ENCODE measurements at places on chromosomes 7 and 10.

GRCh38 chr7:116652793-116653192 is 19.2 kb upstream of the MET start:
- DNase-seq: no peak

DNA sequence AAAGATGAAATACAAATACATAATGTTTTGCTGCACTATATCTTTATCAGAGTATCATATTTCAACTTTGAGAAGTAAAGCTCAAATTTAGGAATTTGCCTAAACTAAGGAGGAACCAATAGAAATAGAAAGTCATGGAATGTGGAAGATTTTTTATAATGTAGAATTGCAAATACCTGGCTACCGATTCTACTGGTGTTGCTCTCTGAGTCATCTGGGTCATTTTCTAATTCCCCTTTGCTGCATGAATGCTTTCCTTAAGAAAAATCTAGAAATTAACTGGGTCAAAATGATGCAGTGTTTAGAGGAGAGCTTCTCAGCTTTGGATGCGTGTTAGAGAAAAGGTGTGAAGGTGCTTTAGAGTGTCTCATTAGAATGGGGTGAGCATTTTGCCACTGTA is 568.9 kb upstream of the ANKRD30A start:
- DNase-seq: no peak

GRCh38 chr7:107684287-107684686 is 23.7 kb downstream of the SLC26A4 start:
- DNase-seq: no peak

DNA sequence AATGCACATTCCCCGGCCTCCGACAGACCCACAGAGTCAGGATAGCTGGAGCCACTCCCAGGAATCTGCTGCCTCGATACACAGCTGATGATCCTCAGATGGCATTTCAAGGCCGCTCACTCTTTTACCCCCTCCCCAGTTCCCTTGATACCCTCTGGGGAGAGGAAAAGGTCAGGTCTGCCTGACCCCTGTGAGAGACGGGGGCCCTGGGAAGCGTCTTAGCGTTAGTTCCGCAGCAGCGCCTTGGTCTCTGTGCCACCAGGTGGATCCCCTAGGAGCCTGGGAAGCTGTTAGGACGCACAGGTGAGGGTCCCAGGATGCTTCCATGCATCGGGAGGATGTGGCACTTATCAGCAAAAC is 420.5 kb upstream of the FOXK1 start:
- DNase-seq: no peak

- DNase-seq: no peak
Measured at GRCh38 chr10:116646502-116646901, 25.7 kb downstream of the PNLIPRP2 start.

GRCh38 chr10:102776779-102777456 is 33.2 kb downstream of the WBP1L start:
- no peak for DNase-seq

All from activated CD8-positive, alpha-beta memory T cell treated with anti-CD3 and anti-CD28 coated beads for 48 hours (primary cell).